ENCODE measurements at places on chromosomes 3 and 15.

DNA sequence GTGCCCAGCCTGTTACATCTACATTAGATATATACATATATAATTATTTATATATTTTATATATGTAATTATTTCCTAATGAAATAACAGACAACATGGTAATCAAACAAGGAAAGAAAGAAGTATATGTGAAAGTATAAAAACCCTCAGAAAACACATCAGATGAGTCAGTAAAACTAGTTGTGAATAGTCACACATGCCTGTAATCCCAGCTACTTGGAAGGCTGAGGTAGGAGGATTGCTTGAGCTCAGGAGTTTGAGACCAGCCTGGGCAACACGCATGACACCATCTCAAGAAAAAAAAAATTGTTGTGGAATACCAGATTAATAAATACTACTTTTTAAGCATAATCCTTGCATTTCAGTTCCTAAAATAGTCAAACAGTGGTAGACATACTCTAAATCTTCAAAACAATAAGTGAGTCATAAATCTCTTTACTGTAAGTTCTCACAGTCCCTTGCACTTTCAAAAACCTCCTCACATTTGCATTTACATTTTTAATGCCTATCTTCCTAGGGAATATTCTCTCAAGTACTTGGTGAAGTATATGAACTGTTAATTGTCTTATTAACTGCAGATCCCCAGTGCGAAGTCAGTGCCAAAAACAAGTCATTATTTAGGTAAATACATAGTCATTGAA is 106.5 kb downstream of the MYO9A start:
- peak; percentile 2 for DNase-seq

GRCh38 chr3:134110963-134111362 is 81.2 kb upstream of the SLCO2A1 start:
- no peak for DNase-seq

DNA sequence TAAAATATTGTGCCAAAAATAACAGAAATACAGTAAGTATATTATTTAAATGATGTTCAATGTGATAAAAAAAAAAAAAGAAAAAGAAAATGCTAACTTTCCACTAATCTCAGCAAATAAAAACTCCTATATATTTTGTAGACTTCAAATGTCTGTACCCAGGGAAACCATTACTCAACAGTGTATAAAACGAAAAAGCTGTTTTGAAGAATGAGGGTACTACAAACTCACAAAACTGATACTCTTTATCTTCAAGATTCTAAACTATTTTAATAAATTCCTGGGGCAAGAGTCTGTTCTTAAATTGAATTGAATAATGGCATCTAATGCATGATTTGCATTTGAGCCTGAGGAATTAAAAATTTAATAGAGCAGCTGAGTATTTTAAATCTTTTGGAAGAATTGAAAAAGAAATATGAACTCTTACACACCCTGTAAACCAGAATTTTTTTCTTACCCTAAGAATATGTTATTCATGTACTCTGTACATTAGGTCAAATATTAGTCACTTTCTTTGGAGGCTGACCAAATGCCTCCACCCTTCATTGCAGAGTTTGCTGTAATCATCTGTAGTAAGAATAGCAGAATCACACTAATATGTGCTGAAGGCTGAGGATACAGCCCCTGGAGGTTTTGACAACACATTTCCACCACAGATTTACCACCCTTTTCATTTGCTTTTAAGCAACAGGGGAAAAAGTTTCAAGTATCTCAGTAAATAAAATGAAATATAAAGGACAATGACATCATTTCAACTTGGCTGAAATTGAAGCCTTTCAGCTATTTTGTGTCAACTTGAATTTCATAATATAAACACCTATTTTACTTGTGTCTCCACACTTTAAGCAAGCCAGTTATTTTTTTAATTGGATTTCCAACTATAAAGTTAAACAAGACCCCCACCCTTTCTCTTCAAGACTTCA is 79.7 kb downstream of the FBN1 start:
- DNase-seq, result peak; percentile 52

DNA sequence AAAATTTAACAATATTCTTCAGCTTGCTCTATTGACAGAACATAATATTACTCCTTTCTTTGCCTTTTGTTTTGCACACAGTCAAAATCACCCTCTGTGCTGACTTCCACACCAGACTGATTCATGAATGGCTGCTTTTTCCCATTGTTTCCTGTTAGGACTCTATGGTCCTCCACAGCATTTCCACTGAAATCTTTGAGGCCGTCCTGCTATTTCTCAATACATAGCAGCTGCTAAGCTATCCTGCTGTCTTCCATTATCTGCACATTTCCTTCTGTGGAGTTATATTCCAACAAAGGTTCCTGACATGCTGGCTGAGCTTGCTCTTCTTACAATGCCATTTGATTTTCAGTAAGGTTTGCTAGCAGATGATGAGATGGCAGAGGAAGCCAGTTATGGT is 153.3 kb downstream of the EPHA3 start:
- no peak for DNase-seq

DNA sequence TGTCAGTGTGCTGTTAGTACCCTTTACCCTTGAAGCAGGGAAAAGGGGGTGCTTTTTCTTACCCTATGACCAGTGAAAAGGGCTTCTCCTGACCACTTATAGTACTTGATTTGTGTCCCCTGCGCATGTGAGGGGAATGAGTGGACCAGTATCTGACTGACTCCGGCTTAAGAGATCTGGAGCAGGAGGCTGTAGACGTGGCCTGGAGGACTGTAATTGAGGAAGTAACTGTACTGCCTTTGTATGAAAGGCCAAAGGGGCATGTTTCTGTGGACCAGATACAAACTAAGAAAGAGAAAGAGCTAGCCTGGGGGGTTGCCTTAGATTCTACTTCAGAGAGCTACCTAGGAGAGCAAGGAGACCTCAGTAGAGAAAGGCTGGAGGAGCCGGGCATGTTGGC is 89.9 kb upstream of the TBL1XR1 start:
- DNase-seq, result no peak

DNA sequence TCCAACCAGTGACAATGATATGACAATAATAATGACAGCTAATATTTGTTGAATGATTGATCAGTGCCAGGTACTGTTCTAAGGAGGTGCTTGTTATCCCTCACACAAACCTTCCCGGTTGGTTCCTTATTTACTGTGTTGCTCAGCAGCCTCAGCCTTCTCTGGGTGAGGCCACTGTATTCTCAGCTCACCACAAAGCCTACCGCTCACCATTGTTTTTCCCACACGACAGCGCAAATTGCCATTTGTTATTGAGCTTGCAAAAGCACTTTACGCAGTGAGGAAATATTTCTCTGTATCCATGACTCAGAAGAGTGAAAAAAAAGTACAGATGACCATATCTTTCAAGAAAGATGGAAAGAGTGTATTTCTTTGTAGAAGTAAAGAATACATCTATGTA is 49.5 kb upstream of the PDZRN3 start:
- no peak for DNase-seq

DNA sequence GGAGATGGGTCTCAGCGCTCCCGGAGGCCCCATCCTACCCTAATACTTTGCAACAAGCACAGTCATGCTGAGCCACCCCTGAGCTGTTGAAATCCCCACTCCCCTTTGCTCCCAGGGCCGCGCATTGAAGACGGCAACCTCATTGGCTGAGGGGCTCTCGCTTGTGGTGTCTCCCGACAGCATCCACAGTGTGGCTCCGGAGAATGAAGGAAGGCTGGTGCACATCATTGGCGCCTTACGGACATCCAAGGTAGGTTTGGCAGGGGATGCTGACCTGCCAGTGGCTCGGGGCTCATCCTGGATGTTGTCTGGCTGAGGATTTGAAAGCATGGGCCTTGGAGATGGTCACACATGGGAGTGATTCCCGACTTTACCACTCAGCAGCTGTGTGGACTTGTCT is 5.9 kb downstream of the TMEM43 start:
- no peak for DNase-seq

DNA sequence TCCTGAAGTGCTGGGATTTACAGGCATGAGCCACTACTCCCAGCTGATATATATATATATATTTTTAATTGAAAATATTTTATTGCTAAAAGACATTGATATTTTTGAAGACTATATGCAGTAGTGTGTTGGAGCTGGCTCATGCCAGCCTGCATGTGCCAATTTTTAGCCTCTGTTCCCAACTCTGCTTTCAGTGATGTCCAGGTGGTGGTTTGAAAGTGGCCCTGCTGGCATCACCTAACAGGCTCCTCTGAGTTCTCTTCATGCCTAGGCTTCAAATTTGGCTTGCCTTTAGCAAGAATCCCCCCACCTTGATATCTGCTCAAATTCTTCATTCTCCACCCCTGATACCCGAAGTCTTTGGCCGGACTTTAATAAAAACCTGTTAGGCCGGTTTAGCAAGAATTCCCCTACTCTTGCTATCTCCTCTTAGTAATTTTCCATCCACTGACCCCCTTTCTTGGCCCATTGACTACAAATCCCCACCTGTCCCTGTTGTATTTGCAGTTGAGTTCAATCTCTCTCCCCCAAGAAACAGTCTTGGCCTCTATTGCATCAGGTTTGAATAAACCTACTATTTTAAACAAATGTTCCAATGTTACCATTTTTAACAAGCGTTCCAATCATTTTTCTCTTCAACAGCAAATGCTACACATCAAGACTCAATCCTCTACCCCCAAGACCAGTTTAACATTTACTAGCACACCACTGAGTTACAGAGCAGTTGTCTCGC is 23.9 kb upstream of the CTSH start:
- DNase-seq, result no peak

DNA sequence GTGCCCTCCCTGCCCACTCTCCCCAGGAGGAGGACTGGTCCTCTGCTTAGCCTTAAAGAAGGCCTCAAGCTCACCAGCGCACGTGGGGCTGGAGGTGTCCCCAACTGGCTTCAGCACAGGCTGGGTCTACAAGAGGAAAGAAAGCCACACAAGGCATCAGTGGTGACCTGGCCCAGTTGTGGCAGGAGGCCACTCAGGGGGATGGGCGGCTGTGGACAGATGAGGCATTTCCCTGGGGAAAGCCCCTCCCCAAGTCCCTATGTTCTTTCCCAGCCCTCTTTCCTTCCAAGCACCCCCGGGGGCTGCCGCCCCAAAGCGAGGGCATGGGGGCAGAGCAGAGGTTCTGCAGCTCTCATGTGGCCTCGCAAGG is 155.2 kb upstream of the TLE3 start:
- DNase-seq, result no peak

- DNase-seq, result no peak
These were observed 8.1 kb upstream of the CDIN1 start for GRCh38 chr15:36571301-36571700.

DNA sequence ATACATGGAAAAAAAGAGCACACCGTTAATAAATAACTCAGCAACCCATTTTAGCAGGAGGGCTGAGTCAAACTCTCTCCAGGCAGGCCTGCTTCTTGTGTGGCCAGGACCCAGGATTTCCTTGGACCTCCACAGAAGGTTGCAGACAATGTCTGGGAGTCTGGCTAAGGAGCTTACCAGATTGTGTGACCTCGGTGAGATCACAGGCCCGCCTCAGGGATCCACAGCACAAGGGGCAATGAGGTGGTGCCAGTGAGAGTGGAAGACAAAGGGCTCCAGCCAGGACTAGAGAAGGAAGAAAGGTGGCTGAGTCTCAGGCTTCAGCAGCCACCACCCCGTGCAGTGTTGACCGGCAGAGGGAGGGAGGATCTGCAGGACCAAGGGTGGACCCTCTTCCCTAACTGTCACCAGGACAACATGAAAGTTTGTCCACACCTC is 32.2 kb upstream of the SEC22A start:
- DNase-seq, result no peak
